ENCODE measurements at places on chromosomes 5 and 9.

GRCh38 chr9:8895861-8896224 lies 1096.3 kb upstream of the DMAC1 start:
- DNase-seq = no peak

- DNase-seq = no peak
Measured at GRCh38 chr9:97514531-97514930, 13.1 kb downstream of the TMOD1 start.

DNA sequence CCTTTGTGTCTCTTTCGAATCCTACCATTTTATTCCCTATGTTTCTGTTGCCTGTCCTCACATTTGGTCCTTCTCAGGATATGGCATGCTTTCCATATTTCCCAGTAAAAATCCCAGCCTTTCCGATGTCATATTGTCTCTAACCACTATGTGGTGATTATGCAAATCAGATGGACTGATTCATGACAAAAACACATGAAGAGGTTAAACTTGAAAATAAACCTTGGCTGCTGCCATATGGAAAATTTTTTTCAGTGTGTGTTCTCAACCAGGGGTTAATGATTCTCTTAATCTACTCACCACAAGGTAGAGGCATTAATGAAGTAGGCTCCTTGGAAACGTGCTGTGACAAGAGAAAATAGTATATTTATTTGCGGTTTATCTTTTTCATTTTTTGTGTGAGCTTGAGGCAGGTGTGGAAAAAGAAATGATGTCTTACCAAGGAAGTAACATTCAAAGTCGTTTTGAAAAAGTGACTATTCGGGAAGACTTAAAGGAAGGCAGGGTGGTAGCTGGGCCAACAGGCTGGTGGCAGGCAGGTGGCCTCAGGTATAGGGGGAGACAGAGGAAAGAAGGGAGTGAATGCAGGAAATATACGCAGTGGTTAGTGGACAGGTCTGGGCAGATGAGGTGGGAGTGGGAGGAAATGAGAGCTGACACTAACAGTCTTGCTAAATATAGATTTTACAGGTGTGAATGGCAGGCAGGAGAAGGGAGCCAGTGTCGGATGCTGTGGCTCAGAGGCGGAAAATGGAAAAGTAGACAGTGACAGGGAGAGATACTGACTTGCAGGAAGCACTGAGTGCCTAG lies 46.2 kb downstream of the DMRT2 start:
- no peak for DNase-seq

DNA sequence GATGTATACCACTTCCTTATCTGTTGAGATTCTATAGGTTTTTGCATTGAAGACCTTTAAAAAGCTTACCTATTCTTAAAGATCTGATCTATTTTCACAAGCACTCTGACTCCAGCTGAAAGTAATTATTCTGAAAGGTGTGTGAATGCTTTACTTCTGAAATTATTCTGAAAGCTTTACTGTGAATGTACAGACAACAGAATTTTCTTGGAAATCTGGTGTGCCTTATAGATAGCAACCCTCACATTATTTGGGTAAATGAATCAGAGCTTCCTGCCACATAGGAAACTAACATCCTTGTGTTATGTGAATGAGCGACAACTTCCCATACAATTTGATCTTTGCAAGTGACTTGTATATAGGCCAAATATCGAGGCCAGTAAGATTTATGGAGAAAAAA lies 6.5 kb downstream of the CDO1 start:
- DNase-seq = no peak

DNA sequence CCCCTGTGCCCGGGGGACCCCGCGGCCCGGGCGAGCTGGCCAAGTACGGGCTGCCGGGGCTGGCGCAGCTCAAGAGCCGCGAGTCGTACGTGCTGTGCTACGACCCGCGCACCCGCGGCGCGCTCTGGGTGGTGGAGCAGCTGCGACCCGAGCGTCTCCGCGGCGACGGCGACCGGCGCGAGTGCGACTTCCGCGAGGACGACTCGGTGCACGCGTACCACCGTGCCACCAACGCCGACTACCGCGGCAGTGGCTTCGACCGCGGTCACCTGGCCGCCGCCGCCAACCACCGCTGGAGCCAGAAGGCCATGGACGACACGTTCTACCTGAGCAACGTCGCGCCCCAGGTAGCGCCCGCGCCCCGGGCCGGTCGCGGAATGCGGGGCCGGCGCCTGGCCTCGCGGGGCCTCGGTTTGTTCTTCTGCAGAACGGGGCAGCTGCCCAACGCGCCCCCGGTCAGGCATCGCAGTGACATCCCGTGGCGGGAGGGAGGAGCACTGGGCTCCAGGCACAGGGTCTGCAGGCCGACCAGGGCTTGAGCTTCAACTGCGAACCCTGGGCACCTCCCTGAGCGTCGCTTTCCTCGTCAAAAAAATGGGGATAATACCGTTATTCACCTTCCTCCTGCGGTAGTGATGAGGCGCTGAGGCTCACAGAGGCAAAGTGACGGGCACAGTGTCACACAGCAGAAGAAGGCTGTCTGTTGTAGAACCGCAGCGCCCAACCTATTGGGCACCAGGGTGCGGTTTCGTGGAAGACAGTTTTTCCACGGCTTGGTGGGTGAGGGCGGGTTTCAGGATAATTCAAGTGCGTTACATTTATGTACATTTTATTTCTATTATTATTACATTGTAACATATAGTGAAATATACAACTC lies 777 bp downstream of the ENDOG start:
- no peak for DNase-seq

- DNase-seq = no peak
Measured at GRCh38 chr9:90956026-90956810, 154.6 kb downstream of the SYK start.

DNA sequence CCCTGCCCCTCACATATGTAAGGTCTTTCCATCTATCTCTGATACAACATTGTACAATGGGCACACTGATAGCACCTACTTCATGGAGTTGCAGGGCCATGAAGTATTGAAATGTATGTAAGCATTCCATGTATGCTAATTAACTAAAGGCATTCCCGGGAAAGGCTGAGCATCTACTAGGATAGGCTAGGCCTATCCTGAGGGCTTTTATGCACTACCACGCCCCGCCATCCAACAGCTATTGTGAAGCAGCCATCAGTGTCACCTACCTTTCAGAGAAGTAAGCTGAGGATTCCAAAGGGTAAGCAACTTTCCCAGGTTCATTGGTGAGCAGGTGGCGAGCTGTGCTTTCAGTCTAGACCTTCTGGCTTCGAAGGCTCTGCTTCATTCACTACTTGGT lies 47.6 kb downstream of the NSG2 start:
- DNase-seq = no peak

DNA sequence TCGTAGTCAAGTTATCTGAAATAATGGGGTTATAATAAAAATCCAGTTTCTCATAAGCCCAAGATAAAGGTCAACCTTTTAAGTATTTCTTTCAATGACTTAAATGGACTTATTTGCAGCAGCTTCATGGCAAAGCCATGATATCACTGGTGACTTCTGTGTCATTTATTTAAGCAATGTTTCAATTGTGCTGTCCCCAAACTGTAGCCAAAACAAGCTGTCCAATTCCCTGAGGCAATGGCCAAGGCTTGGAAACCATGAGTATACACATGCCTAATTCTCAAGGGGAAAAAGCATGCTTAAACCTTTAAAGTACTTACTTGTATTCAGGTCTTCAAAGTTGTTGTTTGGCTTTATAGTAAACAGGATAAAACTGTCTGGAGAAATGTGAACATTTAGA lies 376.4 kb upstream of the TNC start:
- no peak for DNase-seq

GRCh38 chr5:82312373-82312856 lies 34.3 kb upstream of the RPS23 start:
- DNase-seq = no peak

DNA sequence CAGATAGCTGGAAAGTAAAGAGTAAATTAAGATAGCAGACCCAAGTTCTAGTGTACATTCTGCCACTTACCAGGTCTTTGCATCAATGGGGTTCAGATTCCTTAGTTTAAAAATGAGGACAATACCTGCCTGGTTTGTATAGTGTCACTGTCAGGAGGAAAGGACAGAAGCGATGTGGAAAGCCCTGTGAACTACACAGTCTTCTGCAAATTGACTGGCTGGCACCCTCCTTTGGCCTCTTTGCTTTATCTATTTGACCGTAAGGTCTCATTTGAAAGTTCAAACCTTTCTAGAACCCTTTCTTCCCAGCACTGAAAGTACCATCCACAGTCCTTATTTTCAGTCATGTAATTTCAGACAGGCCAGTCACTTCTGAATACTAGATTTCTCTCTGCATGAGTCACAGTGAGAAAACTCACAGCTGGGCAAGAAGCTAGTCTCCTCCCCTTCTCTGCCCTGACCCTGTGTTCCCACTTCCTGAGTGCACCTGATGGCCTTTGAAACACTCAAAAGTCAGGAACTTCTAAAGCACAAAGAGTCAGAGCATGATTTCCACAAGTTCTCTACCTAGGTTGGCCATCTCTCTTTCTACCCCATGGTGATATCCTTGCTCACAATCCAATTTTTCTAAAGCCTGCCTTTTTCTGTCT lies 91.3 kb upstream of the RASEF start:
- DNase-seq = no peak

DNA sequence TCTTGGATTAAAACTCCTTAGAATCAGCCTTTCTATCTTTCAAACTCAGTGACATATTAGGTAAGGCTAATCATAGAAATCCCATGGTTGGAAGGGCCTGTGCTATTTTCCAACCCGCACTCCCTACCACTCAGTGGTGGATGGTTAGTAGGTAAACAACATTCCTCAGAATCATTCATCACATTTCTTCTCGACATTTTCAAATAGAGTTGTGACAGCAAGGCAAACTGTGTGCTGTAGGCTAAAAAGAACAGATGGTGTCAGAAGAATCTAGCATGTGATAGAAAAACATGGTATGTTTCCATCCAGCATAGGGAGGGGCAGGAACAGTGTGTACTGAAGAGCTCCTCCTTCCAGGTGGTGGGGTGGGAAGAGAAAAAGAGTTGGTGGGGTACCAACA lies 227.3 kb upstream of the NMUR2 start:
- DNase-seq = no peak

- no peak for DNase-seq
Measured at GRCh38 chr9:129671519-129671918, 6.1 kb downstream of the PRRX2 start.

DNA sequence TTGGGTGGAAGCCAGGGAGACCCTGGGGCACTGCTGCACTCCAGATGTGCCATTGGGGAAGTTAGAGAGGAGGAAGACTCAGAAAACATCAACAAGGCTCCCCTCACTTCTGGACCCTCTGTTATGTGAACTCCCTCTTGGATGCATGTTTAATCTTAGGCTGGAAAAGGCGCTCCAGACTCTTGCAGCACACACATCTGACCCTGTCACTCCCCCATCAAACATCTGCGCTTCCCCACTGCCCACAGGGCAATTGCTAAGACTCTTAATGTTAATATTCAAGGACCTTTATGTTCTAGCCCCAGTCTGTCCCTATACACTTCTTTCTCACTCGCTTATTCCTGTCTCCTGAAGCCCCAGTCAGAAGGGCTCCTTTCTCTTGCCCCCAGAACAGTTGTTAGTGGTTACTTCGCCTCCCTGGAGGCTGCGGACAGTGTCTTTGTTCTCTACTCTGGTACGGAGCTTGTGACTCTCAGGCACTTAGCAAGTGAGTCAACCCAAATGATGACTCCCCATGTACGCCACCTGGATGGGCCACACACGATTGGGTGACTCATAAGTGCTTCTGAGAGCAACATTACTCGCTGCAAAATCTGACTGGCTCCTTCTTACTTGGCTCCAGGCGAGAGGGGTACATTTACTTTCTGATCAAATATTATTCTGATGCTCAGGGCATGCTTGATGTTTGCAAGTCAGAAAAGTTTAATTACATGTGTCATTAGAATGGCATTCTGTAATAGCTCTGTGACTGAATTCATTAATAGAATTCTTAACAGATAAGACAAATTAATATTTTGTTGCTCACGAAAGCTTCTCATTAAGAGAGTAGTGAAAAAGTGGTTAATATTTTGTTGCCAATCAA lies 193.6 kb downstream of the HSPA4 start:
- no peak for DNase-seq

DNA sequence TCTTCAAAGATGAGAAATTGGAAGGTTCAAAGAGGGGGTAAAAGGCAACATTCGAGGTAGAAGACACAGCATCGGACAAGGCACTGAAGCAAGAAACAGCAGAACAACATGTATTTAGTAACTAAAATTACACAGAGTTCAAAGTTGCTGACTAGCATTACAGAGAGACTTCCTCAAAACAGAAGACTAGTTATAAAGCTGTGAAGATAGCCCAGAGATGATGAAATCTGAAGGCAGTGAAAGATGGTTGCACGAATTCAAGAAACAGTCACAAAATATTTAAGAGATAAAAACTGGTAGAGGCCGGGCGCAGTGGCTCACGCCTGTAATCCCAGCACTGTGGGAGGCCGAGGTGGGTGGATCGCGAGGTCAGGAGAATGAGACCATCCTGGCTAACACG lies 16.3 kb downstream of the MAPKAP1 start:
- no peak for DNase-seq

DNA sequence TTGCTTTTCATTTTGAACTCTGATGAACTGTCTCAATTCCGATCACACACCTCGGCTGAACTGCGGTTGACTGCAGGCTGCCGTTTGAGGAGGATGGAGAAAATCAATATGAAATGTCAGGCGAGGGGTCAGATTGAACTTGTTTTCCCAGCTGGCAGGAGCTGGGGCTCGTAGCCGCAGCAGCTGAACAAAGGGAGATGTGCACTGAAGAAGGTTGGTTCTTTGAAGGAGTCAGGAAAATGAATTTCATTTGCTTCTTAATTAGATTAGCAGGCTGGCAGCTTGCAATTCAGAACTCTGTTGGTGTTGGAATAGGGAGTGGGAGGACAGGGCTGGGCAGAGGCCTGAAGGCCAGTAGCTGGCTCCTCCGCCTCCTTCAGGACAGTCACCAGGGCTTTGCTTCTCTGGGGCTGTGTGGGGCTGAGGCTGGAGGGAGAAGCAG lies 117.4 kb upstream of the GPR151 start:
- no peak for DNase-seq

DNA sequence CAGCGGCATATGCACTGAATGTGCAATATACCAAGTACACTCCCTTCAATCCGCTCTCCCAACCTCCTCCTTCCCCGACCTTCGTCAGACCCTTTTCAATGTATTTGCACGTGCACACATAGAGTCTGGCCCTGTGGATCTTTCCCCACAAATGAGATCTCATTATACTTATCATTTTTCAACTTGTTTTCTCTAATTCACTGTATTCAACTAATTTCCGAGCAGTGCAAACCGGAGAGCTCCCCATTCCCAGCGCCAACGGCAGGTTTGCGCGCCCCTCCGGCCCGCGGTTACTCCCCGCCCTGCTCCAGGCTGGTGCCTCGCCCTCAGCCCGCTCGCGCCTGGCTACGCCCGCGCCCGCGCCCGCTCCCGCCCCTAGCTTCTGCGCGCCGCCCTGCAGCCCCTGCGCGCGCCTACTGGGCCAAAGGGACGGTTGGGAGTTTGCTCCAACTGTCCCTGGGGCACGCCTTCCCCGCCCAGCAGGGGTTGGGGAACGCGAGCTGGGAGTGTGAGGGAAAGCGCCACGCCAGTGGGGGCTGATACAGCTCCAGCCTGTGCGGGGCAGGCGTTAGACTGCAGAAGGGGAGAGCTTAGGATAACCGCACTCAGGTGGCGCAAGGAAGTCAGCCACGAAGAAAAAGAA lies 3.3 kb upstream of the CDC20B start:
- no peak for DNase-seq

GRCh38 chr9:124260769-124261603 lies 3.2 kb downstream of the NEK6 start:
- no peak for DNase-seq

GRCh38 chr5:142922223-142922952 lies 152.2 kb downstream of the ARHGAP26 start:
- no peak for DNase-seq
